ENCODE measurements at places on chromosomes 1 and 21.
A peak's percentile ranks its signal among the peaks of the same experiment; 100 is the strongest.

GRCh38 chr1:98322086-98322485 lies 339.4 kb upstream of the SNX7 start:
- no peak for DNase-seq

DNA sequence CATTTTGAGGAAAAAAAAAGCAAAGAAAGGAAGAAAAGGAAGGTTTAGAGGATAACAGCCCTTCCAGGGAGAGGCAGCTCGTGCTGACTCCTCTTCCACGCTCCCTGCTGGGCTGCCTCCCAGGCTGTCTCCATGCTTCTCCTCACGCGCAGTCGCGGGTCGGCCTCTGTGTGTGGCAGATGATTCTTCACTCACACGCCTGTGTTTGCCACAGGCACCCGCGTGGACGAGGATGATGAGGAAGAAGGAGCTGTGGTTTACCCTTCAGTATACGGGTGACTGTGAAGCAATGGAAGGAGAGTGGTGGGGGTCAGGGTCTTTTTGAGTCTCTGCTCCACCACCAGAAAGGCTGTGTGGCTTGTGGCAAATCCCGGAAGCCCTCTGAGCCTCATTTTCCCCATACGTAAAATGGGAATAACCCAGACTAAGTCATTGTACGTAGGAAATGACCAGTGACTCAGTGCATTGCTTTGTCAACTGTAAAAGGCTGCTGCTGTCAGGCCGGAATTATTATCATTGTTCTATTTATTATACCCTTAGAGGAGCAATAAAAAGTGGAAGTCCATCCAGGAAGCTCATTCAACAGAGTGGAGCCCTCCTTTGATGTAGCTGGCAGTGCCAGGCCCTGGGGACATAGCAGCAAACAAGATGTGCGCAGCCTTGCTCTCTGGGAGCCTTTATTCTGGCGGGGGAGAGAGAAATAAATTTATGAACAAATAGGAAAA lies 11.9 kb upstream of the SH2D2A start:
- DNase-seq, result no peak

DNA sequence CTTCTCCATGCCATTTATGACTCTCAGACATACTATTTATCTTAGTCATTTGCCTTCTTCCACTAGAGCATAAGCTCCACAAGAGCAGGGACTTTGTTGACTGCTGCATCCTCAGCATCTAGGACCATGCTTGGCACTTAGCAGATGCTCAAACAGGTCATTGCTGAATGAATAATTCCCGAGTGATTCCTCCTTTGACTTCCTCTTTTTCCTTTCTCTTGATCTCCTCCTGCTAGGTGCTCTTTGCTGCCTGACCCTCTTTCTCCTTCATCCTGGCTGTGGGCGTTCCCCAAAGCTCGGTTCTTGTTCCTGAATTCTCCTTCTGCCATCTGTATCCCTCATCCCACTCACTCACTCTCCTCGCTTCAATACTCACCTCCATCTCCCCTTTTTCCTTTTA lies 23.5 kb downstream of the SYT6 start:
- DNase-seq, result no peak

DNA sequence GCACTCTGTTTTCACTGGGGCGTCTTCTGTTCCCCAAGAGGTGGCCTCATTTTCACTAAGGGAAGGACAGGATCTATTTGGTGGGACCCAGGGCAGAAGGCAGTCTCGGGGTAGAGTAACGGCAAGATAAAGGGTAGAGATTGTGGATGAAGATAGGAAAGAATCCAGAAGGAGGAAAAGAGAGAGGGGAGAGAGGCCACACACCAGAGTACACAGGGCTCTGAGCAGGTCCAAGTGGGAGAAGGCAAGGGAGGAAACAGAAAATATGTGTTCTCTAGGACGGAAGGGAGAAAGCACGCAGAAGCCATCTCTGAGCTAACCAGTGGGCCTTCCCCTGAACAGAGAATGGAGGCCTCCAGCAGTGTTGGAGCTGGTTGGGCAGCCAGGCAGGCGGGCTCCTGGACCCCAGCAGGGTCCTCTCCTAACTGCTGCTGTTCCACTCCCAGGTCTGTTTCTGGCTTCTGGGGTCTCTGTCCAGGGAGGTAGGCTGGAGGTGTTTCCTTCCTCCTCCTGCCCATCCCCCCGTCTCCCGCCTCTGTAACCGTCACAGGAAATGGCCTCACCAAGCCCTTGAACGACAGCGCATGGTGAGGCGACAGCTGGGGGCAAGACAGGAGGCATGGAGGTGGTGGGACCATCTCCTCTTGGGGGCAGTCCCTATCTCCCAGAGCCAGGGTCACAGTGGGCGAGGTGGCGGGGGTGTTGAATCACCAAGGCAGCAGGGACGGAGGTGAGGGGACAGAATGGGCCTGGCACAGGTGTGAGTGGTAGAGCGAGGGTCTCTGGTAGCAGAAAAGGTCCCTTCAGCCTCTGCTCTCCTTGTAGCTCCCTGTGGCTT lies 649 bp downstream of the PTPN7 start:
- no peak for DNase-seq

DNA sequence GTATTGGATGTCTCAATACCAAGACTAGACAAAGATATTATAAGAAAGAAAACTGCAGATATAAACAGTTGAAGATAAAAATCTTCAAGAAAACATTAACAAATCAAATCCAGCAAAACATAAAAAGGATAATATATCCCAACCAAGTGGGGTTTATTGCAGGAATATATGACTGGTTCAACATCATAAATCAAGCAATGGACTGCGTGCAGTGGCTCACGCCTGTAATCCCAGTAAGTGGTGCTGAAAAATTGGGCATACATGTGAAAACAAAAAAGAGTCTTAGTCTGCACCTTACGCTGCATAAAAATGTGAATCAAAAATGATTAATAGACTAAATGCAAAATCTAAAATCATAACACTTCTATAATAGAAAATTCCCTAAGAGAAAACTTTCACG lies 112.9 kb upstream of the PDE4B start:
- no peak for DNase-seq

DNA sequence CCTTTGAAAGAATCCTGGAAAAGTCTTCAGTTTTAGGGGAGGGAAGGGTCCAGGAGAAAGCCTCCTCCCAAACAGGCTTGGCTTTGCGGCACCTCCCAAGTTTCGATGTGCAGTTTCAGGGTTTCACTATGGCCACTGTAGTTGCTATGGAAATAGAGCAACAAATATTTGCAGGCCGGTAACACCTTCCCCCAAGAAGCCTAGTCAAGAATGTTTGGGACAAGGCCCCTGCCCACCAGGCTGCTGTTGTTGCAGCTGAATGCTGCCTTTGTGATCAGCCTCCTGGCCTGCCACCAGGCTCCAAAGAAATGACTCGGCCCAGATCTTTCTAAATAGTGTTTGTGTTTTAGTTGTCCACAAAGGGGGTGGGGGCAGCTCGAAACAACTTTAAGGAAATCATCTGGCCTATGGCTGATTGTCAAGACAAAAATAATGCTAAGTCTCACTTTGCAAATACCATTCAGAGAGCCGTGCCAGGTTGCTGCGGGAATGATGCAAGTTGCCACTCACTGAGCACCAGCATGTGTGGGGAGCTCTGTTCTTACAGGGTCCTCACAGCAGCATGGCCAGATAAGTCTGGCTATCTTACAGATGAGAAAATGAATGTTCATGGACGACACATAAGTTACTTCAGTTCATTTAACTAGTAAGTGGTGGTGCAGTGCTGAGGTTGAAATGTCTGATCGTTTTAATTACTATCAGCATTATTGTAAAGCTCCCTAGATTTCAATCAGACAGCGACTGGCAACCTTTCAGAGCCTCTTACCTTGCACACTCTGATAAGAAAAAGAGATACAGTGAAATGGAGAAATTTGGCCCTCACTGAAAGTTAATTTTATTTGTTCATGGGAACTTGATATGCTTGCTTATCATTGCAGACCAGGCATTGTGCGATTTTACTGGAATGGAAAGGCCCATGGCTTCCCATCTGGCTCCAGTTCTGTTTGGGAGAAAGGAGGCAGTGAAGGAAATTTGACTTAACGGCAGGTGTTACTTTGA lies 91.2 kb upstream of the JUN start:
- DNase-seq, result peak; percentile 65

DNA sequence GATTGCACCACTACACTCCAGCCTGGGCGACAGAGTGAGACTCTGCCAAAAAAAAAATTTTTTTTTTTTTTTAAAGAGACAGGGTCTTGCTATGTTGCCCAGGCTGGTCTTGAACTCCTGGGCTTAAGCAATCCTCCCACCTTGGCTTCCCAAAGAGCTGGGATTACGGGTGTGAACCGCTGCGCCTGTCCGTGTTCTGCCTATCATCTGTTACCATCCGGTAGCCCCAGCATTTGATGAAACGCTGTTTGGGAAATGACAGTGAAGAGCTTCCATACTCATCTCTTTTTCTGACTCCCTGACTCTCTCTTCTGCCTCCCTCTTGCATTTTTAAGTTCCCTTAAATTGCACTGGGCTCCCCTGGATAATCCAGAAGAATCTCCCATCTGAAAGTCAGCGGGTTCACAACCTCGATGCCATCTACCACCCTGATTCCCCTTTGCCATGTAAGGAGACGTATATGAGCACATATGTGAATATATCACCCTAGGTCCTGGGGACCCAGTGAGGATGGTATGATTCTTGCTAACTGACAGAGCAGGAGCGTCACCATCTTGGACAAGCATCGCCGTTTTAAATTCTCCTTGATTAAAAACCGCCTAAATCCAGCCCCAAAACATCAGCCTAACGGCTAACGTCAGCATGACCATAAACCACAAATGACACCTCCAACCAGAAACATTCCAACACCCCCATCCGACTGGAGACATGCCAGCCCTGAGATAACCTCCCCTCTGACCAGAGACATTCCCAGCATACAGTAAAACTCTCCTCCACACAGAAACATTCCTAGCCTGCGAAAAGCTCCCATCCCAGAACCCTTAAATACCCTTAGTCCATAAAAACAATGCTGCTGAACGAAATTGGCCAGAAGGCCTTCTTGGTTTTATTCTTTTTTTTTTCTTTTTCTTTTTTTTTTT lies 12.4 kb downstream of the TNFRSF8 start:
- DNase-seq, result no peak

GRCh38 chr1:93257889-93258288 lies 77.4 kb downstream of the CCDC18 start:
- no peak for DNase-seq

GRCh38 chr1:183034682-183035081 lies 11.5 kb downstream of the LAMC1 start:
- no peak for DNase-seq

DNA sequence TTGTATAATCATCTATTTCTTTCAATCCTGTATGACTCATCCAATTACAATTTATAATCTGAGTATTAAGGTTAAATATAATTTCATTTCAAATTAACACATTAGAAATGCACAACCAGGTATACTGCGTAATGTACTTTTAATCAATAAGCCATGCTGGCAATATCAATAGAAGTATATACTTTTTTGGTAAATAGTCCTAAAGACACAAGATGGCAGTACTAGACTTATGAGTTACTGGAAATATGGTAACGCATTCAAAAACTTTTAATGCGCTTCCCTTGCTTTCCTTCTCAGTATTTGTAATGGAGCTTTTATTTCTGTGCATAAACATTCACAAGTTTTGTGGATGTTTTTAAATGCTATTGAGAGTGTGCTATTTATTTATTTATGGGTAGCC lies 1162.0 kb upstream of the TMPRSS15 start:
- no peak for DNase-seq

GRCh38 chr1:25959611-25960010 lies 38.3 kb downstream of the PAFAH2 start:
- DNase-seq, result no peak

DNA sequence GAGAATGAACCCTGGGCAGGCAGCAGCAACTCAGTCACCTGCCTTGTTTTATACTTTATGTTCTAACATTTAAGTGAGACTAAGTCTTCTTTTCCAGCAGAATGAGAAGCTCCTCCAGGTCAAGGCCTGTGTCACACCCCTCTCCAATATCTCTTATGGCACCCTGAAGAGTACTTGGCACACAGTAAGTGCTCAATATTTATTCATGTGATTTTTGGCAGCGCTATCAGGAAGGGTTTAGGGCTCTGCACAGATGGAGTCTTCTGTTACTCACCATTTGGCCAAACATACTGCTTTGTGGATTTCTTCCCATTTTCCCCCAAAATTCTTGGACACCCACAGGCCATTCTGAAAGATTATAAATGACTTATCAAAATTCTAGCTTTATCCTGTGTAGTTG lies 43.8 kb upstream of the MYBPHL start:
- no peak for DNase-seq

DNA sequence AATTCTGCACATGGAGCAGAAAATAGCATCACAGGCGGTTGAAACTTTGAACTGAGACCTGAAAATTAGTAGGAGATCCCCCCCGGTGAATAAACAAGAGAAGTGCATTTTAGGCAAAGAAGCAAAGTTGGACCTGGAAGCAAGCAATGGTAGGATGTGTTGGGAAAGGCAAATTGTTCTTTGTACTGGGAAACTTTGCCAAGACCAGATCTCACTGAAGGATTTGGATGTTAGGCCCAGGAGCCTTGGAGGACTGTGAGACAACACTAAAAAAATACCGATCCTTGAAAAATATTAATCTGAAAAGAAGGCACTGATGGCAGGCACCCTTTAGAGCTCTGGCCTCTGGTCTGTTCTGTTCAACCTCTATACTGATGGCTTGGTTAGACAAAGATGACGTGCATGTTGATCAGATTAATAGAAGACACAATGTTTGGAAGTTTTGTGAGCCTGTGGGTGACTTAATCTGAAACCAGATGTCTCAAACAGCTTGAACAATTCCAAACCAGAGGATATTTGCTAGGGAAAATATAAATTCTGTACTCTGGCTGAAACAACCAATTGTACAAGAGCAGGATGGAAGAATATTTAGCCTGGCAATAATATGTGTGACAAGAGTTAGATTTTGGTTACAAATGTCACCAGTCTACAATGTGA lies 108.4 kb downstream of the ROR1 start:
- DNase-seq, result no peak

DNA sequence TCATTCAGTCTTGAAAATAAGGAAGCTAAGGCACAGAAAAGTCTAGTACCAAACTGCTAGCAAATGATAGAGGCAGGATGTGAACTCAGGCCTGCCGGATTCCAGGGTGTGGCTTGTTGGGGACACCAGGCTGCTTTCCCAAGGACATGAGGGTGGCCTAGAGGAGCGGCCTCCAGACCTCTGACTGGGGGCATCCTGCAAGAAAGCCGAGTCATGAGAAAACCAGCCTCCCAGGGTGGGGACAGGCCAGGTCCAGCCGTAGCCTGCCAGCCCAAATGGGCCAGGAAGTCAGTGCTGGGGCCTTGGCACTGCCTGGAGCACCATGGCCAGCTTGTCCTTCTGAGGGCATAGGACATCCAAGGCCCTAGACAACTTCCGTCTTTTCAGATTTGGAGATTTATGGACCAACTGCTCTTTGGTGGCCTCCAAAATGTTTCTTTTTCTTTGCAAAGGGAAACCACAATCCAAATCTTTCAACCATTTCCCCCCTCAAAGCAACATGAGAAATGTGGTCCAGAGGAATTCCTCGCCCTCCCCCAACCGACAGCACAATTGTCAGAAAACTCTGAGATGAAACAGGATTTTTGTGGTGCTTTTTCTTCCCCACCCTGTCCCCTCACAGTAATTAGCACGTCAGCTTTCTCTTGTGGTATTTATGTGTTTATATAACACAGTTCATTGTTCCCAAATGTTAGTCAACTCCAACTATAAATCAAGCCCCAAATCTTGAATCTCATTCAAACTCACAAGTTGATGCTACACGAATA lies 212.3 kb downstream of the KAZN start:
- no peak for DNase-seq
